Activated CD4-positive, alpha-beta T cell treated with anti-CD3 and anti-CD28 coated beads, Interleukin-2, amount 50 U/mL, for 24 hours (primary cell): ENCODE measurements at places on chromosomes 5 and 9.

GRCh38 chr5:38585816-38586215 lies 29.4 kb upstream of the LIFR start:
- no peak for DNase-seq

- DNase-seq = no peak
These were observed 136.3 kb downstream of the TMEM232 start for GRCh38 chr5:110590187-110590586.

GRCh38 chr5:44646016-44646415 lies 162.7 kb upstream of the MRPS30 start:
- DNase-seq = no peak

GRCh38 chr5:116452774-116453368 lies 121.8 kb downstream of the SEMA6A start:
- no peak for DNase-seq

GRCh38 chr5:51225789-51226742 lies 157.2 kb upstream of the ISL1 start:
- DNase-seq = no peak

DNA sequence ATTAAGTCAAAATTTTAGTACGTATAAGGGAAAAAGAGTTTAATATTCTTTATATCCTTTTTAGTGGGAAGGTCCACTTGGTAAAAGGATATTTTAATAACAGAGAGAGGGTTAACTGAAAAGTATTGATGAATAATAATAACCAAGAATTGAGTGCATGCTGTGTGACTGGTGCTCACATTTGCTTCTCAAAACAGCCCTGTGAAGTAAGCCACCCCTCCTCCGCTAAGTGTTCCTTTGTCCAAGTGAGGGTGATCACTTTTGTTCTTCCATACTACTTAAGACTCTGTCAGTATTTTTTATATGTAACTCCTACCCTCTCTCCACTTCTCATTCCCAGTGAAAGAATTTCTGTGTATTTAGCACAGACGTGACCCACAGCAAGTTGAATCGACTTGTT lies 51.5 kb downstream of the SLC44A1 start:
- DNase-seq = no peak

DNA sequence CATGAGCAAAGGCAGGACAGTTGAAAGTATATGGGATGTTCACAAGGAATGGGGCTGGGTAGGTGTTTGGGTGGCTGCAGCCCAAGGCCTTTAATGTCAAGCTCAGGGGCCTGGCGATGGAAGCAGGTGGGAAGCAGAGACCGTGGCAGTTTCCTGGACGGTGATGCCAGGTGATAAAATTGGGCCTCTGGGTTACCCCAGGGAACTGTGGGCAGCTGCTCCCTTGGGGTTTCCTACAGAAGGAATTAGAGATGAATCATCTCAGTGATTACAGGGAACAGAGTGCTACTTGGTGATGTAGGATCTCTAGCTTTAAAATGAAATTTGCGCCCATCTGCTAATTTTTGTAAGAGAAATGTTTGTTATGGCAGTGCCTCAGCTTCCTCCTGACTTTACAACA lies 39.2 kb downstream of the TSTD2 start:
- no peak for DNase-seq

DNA sequence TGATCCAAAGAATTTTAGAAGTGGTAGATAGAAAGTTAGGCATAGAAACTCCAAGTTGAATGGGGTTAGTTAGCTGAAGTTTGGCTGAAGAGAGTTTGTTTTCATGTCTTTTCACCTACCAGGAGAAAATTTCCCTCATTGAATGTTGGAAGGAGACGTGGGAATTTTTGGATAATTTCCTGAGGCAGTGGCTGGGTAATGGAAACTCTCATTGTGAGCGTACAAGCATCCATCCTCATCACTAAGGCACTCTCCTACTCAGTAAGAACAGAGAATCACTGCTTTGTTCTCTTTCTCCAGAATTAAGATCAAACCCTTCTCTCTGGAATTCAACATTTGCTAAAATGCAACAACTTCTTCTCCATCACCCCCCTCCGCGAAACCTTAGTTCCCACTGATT lies 179.7 kb downstream of the PALM2AKAP2 start:
- DNase-seq = no peak

- DNase-seq = no peak
These were observed 7.3 kb upstream of the RXRA start for GRCh38 chr9:134318941-134319305.

- DNase-seq = no peak
These were observed 36.4 kb downstream of the PHF2 start for GRCh38 chr9:93612796-93613154.

DNA sequence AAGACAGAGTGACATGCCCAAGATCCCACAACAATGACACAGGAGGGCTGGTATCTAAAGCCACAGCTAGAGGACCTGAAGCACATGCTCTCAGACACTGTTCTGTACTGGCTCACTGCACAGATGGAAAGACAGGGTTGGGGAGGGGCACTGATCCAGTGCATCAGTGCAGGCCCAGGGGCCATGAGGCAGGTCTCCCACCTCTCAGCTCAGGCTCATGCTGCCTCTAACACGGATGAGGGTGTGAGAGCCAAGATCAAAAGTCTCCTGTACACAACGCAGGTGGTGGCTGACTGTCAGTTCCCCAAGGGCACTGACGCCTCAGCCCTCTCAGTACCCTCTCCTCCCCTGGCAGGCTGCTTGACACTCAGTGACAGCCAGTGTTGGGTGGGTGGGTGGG lies 10.9 kb downstream of the RAPGEF1 start:
- DNase-seq = peak; percentile 42

GRCh38 chr9:35954942-35955546 lies 2.9 kb downstream of the OR2S2 start:
- no peak for DNase-seq

DNA sequence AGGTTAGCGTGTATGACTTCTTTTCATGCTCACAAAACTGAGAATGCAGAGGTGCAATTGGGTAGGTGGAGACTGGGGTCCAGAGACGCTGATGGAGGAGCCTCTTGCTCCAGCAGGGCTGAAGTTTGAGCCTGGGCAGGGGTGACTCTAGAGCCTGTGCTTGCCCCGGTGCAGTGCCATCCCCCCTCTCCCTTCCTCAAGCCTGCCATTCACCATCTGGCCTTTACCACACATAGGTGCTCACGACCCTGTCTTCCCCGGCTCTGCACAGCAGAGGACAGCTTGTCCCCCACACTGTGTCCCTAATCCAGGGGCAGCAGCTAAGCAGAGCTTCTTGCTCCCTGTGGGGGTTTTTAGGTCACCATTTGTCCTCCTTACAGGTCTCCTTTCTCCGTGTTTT lies 86.5 kb downstream of the DAP start:
- DNase-seq = no peak

GRCh38 chr9:2849941-2850340 lies 6.0 kb upstream of the PUM3 start:
- DNase-seq = no peak

DNA sequence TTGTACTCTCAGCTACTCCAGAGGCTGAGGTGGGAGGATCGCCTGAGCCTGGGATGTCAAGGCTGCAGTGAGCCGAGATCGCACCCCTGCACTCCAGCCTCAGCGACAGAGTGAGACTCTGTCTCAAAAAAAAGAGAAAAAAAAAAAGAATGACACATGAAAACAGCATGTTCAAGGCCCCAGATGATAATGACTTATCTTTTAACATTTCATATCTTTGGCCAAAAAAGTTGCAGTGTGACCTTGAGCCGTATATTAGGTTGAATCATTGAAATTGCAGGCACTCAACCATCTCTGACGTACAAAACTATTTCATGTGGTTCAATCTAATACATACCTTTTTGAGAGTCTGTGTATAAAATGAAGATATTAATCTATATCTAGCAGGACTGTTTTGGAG lies 79.1 kb upstream of the CPEB4 start:
- no peak for DNase-seq

DNA sequence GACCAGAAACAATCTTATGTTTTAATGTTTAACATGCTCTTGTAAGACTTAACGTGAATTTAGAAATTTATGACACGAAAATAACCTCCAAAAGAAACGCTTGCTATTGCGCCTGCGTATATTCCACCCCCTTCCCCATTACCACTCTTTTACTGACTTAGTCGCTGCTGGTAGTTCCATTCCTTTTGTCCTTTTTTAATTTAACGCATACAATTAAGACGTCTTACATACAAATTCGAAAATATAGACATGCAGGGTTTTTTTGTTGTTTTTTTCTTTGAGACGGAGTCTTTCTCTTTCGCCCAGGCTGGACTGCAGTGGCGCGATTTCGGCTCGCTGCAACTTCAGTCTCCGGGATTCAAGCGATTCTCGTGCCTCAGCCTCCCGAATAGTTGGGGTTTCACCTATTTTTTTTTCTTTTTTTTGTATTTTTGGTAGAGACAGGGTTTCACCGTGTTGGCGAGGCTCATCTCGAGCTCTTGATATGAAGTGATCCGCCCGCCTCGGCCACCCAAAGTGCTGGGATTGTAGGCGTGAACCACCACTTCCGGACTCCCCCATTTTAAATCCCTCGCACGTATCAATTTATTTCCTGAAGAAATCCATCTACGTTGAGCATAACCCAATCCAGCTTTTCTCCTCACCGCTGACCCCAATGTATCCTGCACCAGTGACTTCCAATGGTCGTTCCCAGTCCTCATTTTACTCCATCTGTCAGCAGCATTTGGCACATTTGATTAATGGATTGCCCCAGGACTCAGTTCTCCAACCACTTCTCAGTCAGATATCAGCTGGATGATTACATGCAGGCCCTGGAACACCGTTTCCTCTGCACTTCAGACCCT lies 684 bp upstream of the MED7 start:
- DNase-seq = no peak

- DNase-seq = no peak
These were observed 293 bp downstream of the CENPP start for GRCh38 chr9:92325991-92326500.

DNA sequence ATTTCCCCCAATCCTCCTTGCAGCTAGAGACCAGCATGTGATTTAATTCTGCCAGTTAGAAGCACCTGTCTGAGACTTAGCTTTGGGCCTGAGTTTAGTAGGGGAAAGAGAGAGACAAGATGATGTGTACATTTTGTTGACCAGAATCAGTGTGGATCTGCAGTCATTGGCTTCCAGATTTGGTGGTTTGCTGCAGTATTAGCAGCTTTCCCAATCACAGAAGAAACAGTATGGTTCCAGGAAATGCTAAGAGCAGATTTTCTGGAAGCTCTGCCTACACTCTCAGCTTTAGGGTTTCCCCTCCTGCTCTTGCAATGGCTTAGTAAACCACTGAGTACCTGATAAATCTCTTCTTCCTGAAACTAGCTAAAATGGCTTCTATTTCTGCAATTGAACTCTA lies 48.8 kb upstream of the FREM1 start:
- no peak for DNase-seq

GRCh38 chr5:96885518-96886338 lies 9.4 kb downstream of the ERAP2 start:
- DNase-seq = peak; percentile 28

DNA sequence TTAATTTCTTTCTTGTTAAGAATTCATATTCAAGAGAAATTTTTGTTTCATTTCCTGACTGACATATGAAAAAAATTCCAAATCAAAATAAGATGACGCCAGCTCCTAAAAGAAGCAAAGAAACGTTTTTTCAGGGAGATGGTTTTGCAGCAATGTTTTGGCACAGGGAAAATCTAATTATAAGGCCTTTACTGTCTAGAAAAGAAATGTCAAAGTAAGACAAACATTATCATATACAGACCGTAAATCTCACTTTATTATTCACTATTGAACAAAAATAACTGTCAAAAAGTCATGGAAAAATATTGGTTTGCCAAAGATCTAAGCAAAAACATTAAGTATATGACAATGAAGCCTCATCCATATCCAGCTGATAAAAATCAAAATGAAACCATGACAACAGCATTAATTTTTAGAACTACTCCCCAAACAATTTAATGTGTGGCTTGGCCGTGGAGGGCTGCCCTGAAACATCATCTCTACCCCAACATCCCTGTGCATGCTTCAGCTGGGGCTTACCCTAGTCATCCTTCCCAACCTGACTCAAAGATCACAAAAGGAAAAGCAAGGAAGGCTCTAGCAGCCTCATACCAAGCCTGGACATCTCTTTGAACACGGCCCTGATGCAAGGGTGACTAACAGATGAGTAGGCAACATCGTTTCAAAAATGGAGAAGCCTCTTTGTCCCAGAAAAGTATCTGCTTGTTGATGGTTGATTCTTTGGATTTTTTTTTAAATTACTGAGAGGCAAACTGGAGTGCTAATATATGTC lies 95.6 kb downstream of the ARSB start:
- no peak for DNase-seq

DNA sequence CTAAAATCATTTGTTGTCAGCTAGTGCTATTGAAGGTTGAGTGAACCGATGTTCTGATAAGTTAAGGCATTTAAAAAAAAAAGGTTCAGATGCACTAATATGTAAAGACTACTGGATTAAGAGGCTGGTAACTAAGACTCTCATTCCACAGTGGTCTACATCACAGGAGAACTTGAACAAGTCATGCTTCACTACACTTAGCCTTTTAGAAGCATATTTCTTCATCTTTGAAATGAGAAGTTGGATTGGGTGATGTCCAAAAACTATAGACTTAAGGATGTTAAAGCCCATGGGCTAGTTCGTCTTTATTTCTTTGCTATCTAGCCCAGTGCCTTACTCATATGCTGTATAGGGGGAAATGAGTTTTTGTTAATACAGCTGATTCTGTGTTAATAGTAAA lies 107.2 kb downstream of the NDUFS4 start:
- DNase-seq = no peak

DNA sequence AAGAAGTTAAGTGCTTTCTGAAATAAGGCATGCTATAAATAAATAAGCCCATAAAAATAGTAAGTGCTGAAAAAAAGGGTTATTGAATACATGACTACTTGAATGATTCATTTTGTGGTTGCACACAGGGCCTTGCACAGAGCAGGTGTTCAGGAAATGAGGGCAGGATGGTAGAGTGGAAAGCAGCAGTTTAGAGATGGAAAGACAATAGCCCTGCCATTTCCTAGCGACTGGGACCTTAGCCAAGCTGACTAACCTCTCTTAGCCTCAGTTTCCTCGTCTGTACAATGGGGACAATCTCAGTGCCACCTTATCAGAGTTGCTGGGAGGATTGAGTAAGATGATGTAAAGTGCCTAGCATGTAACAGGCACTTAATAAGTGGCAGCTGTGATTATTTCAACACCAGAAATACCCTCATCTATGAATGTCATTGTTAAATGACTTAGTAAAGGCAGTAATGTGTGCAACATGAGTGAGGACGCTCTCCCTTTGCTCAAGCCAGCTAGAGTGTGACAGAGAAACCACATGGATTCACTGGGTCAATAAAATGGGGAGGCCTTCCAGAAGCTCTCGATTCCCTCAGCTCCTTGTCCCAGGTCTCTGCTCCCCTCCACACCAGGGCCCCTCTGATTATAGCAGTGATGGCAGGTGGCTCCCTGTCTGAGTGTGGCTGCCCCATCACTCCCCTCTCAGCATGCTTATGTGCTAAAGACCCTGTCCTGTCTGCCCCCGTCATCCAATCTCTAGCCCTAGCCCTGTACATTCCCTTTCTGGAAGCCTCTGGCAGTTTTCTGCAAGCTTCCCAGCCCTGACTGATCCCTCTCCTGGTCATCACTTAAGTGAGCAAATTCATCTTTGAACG lies 16.0 kb upstream of the PHF19 start:
- DNase-seq = peak; percentile 69

- no peak for DNase-seq
These were observed 186.2 kb downstream of the DCP2 start for GRCh38 chr5:113162770-113163169.
